CD4-positive, alpha-beta T cell (primary cell): ENCODE measurements at places on chromosomes 11 and 22.

- no peaks in the 10 kb centered on the region for H3K27me3 ChIP-seq
- no peak overlapping the region for H3K27ac ChIP-seq
- DNase-seq = peak; percentile 71
Observed at GRCh38 chr11:18727479-18728236, 1.7 kb upstream of the IGSF22 start.

DNA sequence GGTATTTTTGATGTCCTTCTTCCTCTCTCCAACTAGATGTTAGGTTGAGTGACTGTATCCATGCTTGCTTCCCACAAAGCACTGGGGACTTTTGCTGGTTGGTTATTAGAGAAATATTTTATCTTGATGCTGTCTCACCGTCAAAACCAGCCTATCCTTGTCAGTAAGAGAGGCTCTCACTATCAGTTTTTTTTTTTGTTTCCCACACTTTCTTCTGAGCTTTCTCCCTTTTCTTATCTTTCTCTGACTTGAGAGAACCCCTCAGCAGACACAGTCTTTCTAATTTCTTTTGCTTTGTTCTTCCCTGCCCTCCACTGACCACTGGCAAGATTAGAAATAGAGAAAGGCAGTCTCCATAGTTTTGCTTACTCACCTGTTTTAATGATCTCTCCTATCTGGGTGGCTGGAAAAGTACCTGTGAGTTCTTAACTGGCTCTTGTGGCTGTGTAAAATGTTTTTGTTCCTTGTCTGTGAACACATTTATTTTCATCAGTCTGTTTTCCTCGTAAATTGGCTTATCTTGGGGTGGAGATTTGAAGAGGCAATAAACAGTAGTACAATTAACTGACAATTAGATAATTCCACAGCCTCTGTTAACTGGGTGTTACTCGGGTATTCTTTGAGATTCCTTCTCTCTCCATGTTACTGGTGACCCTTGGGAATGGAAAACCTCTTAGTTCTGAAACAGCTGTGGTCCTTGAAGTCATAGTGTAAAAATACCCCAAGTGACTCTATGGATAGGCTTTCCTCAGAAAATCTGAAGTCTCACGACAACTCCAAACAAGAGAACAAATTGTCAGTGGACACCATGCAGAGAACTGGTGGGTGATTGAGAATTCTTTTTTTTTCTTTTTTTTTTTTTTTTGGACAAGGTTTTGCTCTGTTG, at the start of gene NXPE1:
Gene NXPE1, minus strand, starts transcription at position 457 of the 886 bp plus-strand sequence. CDS start 8,680 bp downstream, outside the sequence.
- DNase-seq = no peak
- H3K27me3 ChIP-seq = no peaks in the 10 kb centered on the region
- H3K36me3 ChIP-seq = no peaks in the 10 kb centered on the region
- no peak within 1 kb of the TSS for H3K4me3 ChIP-seq
- no peak within 1 kb of the TSS for H3K27ac ChIP-seq

DNA sequence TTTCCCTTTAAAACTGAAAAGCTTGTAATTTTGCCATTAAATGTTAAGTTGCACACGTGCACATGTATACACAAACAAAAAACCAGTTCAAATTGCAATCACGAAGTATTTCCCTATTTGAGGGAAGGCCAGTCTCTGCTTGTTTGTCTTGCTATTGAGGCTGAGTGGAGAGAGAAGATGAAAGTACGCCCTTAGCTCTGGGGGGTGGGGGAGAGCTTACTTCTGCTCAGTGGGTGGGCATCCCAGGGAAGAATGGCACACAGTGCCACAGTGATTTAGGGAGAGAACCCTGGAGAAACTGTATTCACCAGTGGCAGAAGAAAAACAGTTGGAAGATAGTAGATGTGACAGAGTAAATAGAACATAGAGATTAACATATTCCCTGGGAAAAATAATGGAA, 8.7 kb downstream of the YAP1 start:
- no peaks in the 10 kb centered on the region for H3K4me1 ChIP-seq
- no peak overlapping the region for H3K27ac ChIP-seq
- no peaks in the 10 kb centered on the region for H3K36me3 ChIP-seq
- no peak for DNase-seq
- H3K4me3 ChIP-seq = no peak overlapping the region
- peaks cover 18% of the 10 kb centered on the region for H3K27me3 ChIP-seq

GRCh38 chr11:127790592-127790991, 790.0 kb upstream of the KIRREL3 start:
- H3K4me1 ChIP-seq = no peaks in the 10 kb centered on the region
- H3K36me3 ChIP-seq = no peaks in the 10 kb centered on the region
- no peak overlapping the region for H3K27ac ChIP-seq
- DNase-seq = no peak
- no peak overlapping the region for H3K4me3 ChIP-seq

GRCh38 chr11:8359521-8359920, 95.8 kb upstream of the LMO1 start:
- H3K27ac ChIP-seq = no peak overlapping the region
- H3K27me3 ChIP-seq = no peaks in the 10 kb centered on the region
- no peak for DNase-seq
- H3K4me1 ChIP-seq = peaks cover 8% of the 10 kb centered on the region

GRCh38 chr11:64888729-64889511, 10.5 kb upstream of the EHD1 start:
- no peak overlapping the region for H3K4me3 ChIP-seq
- H3K27ac ChIP-seq = no peak overlapping the region
- peaks cover 37% of the 10 kb centered on the region for H3K4me1 ChIP-seq
- no peaks in the 10 kb centered on the region for H3K36me3 ChIP-seq
- DNase-seq = no peak

DNA sequence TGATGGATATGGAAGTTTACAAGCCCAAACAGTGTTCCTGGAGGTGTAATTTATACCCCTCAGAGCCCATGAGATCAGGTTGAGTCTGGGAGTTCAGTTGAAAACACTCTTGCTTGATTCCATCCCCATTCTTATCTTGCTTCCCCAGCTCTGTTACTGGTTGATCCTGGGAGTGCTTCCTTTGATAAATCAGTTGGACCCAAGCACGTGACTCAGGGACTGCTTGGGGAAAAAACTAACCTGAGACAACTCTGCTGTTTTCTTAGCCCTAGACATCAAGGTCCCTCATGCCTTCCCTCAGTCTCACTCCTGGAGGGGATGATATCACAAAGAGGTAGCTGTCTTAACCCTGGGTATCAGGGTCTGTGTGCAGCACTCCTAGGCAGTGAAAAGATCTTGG, 35.0 kb upstream of the SLC1A2 start:
- no peak overlapping the region for H3K27ac ChIP-seq
- no peaks in the 10 kb centered on the region for H3K36me3 ChIP-seq
- no peaks in the 10 kb centered on the region for H3K4me1 ChIP-seq
- DNase-seq = no peak
- H3K27me3 ChIP-seq = peaks cover 12% of the 10 kb centered on the region
- H3K4me3 ChIP-seq = no peak overlapping the region

DNA sequence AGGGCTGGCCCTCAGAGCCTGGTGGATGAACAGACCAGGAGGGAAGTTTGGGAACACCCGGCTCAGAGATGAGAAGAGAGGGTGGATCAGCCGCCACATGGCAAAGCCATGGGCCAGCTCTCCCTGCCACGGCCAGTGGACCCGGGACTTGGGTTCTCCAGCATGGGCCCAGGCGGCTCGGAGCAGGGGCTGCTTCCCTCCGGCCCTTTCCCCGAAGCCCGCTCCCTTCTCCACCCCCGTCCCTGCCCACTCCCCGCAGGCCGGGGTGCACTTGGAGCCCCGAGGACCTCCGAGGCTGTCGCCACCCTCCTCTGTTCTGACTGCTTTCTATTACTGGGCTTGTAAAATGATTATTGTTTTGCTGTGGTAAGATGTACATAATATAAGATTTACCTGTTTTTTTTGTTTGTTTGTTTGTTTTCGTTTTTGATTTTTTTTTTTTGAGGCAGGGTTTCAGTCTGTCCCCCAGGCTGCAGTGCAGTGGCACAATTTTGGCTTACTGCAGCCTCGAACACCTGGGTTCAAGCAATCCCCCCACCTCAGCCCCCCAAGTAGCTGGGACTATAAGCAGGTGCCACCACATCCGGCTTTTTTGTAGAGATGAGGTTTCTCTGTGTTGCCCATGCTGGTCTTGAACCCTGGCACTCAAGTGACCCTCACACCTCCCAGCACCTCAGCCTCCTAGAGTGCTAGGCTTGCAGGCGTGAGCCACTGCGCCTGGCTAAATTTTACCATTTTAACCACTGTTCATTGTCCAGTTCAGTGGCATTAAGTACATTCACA, 11.3 kb upstream of the TH start:
- H3K36me3 ChIP-seq = no peaks in the 10 kb centered on the region
- H3K27me3 ChIP-seq = peaks cover 5% of the 10 kb centered on the region
- H3K4me3 ChIP-seq = no peak overlapping the region
- DNase-seq = no peak

GRCh38 chr11:119378851-119379465, 2.5 kb downstream of the USP2 start:
- H3K27ac ChIP-seq = no peak overlapping the region
- H3K4me1 ChIP-seq = peaks cover 27% of the 10 kb centered on the region
- no peak overlapping the region for H3K4me3 ChIP-seq
- no peak for DNase-seq
- no peaks in the 10 kb centered on the region for H3K27me3 ChIP-seq
